ENCODE measurements at places on chromosomes 5 and 9. TPM values are rescaled to one million over a fixed set of nuclear protein-coding genes. Genes with fewer than 3 reads are reported as not detected.

SEMA6A gene
- 0.18 TPM for total RNA-seq

IFNA2 gene
- total RNA-seq, result not detected

FCN2 gene
- total RNA-seq, result not detected

LOX gene
- total RNA-seq, result 2.0 TPM

TLX3 gene
- not detected for total RNA-seq

DMRT3 gene
- not detected for total RNA-seq

ZNF618 gene
- 10.5 TPM for total RNA-seq

SAXO1 gene
- not detected for total RNA-seq
